Astrocyte (in vitro differentiated cells and primary cell): ENCODE measurements at places on chromosomes 5 and 9. TPM values are rescaled to one million over a fixed set of nuclear protein-coding genes. Genes with fewer than 3 reads are reported as not detected.

IFT74 gene
- total RNA-seq: 10.1 and 10.9 TPM in 2 replicates

ADAMTS12 gene
- total RNA-seq: 143 and 156 TPM in 2 replicates

SPIN1 gene
- total RNA-seq: 63.9 and 74.1 TPM in 2 replicates

SIT1 gene
- total RNA-seq: not detected in 2 replicates

GFI1B gene
- not detected in 2 replicates for total RNA-seq

AHRR gene
- total RNA-seq: 8.6 and 10.5 TPM in 2 replicates

DNAJB5 gene
- 27.3 and 27.8 TPM in 2 replicates for total RNA-seq

PCDHB14 gene
- 5.6 and 6.4 TPM in 2 replicates for total RNA-seq

DNA sequence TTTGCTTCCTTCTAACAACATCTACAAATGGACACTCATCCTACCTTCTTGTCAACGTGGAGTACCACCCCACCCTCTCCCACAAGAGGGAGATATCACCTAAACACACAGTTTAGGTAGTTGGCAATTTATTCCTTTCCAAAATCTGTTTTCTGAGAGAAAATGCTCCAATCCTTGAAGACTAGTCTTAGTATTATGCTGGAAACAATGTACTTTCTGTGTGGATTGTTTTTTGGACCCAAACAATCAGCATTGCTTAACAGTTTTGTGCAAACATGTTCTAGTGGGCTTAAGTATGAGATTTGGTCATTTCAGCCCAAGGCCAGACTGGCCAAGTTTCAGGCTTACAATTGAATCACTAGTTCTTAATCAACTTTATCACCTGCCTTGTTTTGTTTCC, 359.1 kb downstream of the ARHGEF28 start:
- H3K36me3 ChIP-seq: no peaks in the 10 kb centered on the region
- H3K27me3 ChIP-seq: no peaks in the 10 kb centered on the region
- peak; percentile 20 for DNase-seq
- no peak overlapping the region for H3K27ac ChIP-seq

- no peak overlapping the region for H3K27ac ChIP-seq
- H3K4me1 ChIP-seq: peaks cover 17% of the 10 kb centered on the region
- no peak overlapping the region for H3K4me3 ChIP-seq
- H3K36me3 ChIP-seq: no peaks in the 10 kb centered on the region
Measured at GRCh38 chr5:159021136-159021900, 78.4 kb downstream of the EBF1 start.

GRCh38 chr5:155799308-155799707, 527.7 kb upstream of the SGCD start:
- no peak for DNase-seq
- H3K4me3 ChIP-seq: no peak overlapping the region
- H3K4me1 ChIP-seq: no peaks in the 10 kb centered on the region
- H3K27me3 ChIP-seq: no peaks in the 10 kb centered on the region
- no peak overlapping the region for H3K27ac ChIP-seq

- H3K27ac ChIP-seq: no peak overlapping the region
- no peak for DNase-seq
- H3K4me3 ChIP-seq: no peak overlapping the region
- no peaks in the 10 kb centered on the region for H3K4me1 ChIP-seq
- H3K36me3 ChIP-seq: no peaks in the 10 kb centered on the region
Measured at GRCh38 chr5:180866985-180867384, 5.9 kb upstream of the ZFP62 start.

- H3K4me3 ChIP-seq: no peak overlapping the region
- no peaks in the 10 kb centered on the region for H3K27me3 ChIP-seq
- DNase-seq: no peak
- H3K36me3 ChIP-seq: no peaks in the 10 kb centered on the region
- peak overlapping the region; percentile 16 for H3K27ac ChIP-seq
- H3K4me1 ChIP-seq: peaks cover 56% of the 10 kb centered on the region
Measured at GRCh38 chr9:124278054-124278540, 20.3 kb downstream of the NEK6 start.

DNA sequence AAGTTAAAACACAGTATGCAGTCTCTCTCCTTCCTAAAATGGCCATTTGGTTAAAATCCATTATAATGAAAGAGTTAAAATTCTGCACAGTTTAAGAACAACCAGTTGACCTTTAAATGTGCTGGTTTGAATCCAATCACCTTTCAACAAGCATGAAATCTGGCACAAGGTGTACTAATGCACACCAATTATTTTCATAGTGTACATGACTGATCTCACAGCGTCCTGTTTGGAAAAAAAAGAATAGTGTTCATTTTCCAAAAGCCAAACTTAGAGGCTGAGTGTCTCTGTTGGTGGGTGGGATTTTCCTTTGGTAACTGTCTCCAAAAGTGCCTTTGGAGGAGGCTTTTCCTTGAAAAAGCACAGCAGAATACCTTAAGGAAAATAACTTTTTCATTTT, 180.6 kb downstream of the DEPDC1B start:
- no peak overlapping the region for H3K4me3 ChIP-seq
- no peaks in the 10 kb centered on the region for H3K27me3 ChIP-seq
- no peak for DNase-seq

- no peak overlapping the region for H3K27ac ChIP-seq
- H3K4me1 ChIP-seq: no peaks in the 10 kb centered on the region
- no peaks in the 10 kb centered on the region for H3K27me3 ChIP-seq
- DNase-seq: no peak
- H3K4me3 ChIP-seq: no peak overlapping the region
Measured at GRCh38 chr5:128253161-128253560, 169.6 kb downstream of the SLC12A2 start.

GRCh38 chr5:167180906-167181305, 1110.5 kb upstream of the WWC1 start:
- H3K36me3 ChIP-seq: no peaks in the 10 kb centered on the region
- no peak for DNase-seq
- no peak overlapping the region for H3K27ac ChIP-seq

DNA sequence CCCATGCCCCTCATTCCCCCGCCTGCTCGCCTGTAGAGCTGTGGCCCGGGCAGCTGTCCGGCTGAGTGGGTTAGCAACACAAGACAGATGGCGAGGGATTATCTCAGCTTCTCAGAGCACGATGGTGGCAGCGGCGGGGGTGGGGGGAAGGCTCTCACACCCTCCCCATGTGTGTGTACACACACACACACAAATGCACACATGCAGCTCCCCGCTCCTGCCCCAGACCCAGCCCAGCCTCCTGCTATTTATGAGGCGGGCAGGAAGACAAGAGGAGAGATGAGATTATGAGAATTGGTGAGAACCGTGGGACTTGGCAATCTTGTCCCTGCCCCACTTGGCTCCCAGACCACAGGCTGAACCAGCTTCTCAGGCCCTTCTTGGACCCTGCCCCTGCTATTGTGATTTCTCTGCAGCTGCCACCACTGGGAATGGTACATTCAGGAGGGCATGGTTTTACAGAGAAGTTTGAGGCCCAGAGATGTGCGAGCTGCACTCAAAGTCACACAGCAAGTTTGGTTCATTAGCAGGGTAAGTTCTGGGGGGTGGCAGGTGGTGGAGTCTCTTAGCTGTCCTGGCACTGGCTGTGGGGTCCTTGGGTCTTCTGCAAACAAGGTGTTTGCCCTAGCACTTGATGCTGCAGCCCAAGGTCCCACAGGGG, 51.0 kb upstream of the PSD2 start:
- peak overlapping the region; percentile 84 for H3K27ac ChIP-seq
- no peak overlapping the region for H3K4me3 ChIP-seq
- peaks cover 60% of the 10 kb centered on the region for H3K4me1 ChIP-seq
- no peaks in the 10 kb centered on the region for H3K36me3 ChIP-seq

- no peak overlapping the region for H3K4me3 ChIP-seq
- H3K4me1 ChIP-seq: peaks cover 7% of the 10 kb centered on the region
- H3K27ac ChIP-seq: no peak overlapping the region
- no peak for DNase-seq
- no peaks in the 10 kb centered on the region for H3K27me3 ChIP-seq
Measured at GRCh38 chr9:81680506-81680905, 8.8 kb downstream of the TLE1 start.

DNA sequence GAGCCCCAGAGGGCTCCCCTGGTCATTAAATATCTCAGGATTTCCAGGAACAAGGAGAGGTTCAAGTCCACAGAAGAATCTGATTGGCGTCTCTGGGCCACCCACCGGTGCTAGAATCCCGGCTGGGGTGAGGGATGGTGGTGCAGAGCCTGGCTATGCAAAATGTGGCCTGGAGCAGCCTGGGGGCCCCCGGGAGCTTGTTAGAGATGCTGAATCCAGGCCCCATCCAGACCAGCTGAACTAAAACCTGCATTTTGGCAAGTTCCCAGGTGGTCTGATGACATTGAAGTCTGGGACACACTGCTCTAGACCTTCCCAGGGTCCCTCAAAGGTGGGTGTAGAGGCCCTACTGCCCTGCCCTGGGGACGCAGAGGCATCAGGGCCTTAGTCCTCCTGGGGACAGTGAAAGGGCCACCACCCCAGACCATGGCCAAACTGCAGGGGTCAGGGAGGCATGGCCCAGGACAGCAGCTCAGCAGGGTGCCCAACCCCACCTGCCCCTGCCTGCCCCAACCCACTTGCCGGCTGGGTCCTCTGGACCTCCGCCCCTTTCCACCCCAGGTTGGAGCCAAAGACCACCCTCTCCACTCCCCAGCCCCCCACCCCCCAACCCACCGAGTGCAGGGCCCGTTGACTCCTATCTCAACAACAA, 34.7 kb downstream of the ADAMTS2 start:
- no peaks in the 10 kb centered on the region for H3K27me3 ChIP-seq
- H3K36me3 ChIP-seq: no peaks in the 10 kb centered on the region
- no peak for DNase-seq
- no peak overlapping the region for H3K4me3 ChIP-seq
- no peaks in the 10 kb centered on the region for H3K4me1 ChIP-seq

DNA sequence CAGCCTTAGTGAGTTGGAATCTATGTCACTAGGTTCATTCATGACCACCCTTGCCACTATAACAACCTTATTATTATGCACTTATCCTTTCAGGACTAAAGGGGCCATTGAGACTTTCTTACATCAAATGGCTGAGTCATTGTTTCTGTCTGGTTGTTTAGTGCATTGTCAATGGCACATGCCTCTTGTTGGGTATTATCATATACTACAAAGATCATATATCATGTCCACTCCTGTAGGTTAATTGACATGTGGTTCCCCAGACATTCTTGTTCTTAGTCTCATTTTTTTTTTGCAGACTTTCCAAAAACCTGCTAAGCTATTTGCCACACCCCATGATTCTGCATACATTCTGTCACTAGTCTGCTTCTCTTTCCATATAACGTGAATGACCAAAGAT, 66.7 kb upstream of the PRDM9 start:
- H3K27ac ChIP-seq: no peak overlapping the region
- H3K4me3 ChIP-seq: no peak overlapping the region
- H3K4me1 ChIP-seq: no peaks in the 10 kb centered on the region
- no peaks in the 10 kb centered on the region for H3K27me3 ChIP-seq
- no peak for DNase-seq

- H3K4me1 ChIP-seq: no peaks in the 10 kb centered on the region
- H3K4me3 ChIP-seq: no peak overlapping the region
- no peaks in the 10 kb centered on the region for H3K27me3 ChIP-seq
- no peaks in the 10 kb centered on the region for H3K36me3 ChIP-seq
- DNase-seq: no peak
- H3K27ac ChIP-seq: no peak overlapping the region
Measured at GRCh38 chr9:15543047-15543813, 9.6 kb upstream of the CCDC171 start.

- H3K4me3 ChIP-seq: no peak overlapping the region
- H3K27ac ChIP-seq: no peak overlapping the region
- H3K27me3 ChIP-seq: no peaks in the 10 kb centered on the region
- H3K4me1 ChIP-seq: peaks cover 2% of the 10 kb centered on the region
- no peaks in the 10 kb centered on the region for H3K36me3 ChIP-seq
- DNase-seq: peak; percentile 52
Measured at GRCh38 chr5:15704397-15704947, 204.5 kb downstream of the FBXL7 start.

GRCh38 chr5:149771216-149771980, 41.3 kb downstream of the PPARGC1B start:
- H3K27ac ChIP-seq: no peak overlapping the region
- no peak for DNase-seq
- H3K4me1 ChIP-seq: no peaks in the 10 kb centered on the region
- H3K27me3 ChIP-seq: no peaks in the 10 kb centered on the region

GRCh38 chr9:91138760-91139159, 223.0 kb downstream of the AUH start:
- H3K36me3 ChIP-seq: no peaks in the 10 kb centered on the region
- H3K27ac ChIP-seq: no peak overlapping the region
- H3K27me3 ChIP-seq: no peaks in the 10 kb centered on the region
- peak; percentile 68 for DNase-seq
- no peak overlapping the region for H3K4me3 ChIP-seq
- no peaks in the 10 kb centered on the region for H3K4me1 ChIP-seq

- no peaks in the 10 kb centered on the region for H3K36me3 ChIP-seq
- H3K27me3 ChIP-seq: no peaks in the 10 kb centered on the region
- H3K27ac ChIP-seq: no peak overlapping the region
- no peak overlapping the region for H3K4me3 ChIP-seq
- no peaks in the 10 kb centered on the region for H3K4me1 ChIP-seq
- no peak for DNase-seq
Measured at GRCh38 chr5:92678640-92679039, 902.4 kb downstream of the NR2F1-AS1 start.

DNA sequence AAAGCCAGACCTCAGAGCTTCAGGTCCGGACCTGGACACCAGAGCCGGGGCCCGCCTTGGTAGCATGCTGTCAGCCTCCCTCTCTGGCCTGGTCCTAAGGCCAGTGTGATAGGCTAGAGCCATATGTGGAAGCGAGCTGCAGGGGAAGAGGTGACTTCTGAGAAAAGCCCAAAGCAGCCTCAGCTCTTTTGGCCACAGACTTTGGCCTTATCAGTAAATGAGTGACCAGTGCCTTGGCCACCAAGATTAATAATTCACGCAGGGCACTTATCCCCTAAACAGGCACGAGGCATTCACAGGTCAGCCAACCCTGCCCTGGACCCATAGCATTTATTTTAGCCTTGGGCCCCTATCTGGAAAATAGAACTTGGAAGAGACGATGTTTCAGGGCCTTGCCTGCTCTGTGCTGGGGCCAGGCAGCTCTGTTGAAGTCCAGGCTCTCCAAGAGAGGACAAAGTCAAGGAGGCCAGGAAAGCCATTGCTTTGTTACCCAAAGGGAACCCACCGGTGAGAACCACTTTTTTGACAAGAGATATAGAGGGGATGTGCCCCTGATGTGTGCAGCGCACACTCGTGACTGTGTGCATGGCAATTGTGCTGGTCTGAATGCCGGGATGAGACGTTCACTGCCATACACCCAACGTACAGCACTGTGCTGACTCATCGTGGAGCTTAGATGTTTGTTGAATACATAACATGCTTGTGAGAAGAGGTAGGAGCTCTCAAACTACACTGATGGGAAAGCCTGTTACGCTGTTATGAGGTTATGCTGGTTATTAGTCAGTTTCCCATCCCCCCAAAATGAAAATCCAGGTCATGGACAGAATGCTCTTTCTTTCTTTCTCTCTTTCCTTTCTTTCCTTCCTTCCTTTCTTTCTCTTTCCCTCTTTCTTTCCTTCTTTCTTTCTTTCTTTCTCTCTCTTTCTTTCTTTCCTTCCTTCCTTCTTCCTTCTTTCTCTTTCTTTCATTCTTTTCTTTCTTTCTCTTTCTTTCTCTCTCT, 5.0 kb upstream of the SLC34A1 start:
- DNase-seq: peak; percentile 90
- H3K4me1 ChIP-seq: peaks cover 6% of the 10 kb centered on the region
- no peaks in the 10 kb centered on the region for H3K36me3 ChIP-seq
- H3K27ac ChIP-seq: peak overlapping the region; percentile 20
- H3K27me3 ChIP-seq: peaks cover 12% of the 10 kb centered on the region
- no peak overlapping the region for H3K4me3 ChIP-seq
